Renal pelvis (tissue), 12 donors: ENCODE measurements at places on chromosomes 4 and X.

DNA sequence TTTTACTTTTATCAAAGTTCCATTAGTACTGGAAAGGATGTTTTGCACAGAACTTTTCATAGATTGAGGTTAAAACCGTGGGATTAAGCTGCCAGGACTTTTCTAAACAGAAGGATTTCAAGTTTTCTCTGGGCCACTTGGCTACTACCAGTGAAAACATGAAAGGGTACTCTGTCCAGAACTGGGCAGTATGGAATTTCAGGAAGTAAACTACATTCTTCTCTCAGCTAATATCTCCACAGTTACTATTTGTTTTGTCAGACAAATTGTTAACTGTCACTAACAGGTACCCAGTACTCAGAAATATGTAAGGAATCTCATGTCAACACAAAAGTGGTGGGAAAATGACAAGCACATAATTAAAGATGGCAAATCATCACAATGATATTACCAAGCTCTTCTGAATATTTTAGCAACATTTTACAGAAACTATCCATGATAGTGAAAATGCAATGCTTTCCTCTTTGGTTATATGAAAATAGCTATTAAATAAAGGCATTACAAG is 454.4 kb downstream of the C4orf33 start:
- no peak for DNase-seq

- no peak for DNase-seq
Measured at GRCh38 chr4:163590103-163590502, 95.6 kb downstream of the TMA16 start.

DNA sequence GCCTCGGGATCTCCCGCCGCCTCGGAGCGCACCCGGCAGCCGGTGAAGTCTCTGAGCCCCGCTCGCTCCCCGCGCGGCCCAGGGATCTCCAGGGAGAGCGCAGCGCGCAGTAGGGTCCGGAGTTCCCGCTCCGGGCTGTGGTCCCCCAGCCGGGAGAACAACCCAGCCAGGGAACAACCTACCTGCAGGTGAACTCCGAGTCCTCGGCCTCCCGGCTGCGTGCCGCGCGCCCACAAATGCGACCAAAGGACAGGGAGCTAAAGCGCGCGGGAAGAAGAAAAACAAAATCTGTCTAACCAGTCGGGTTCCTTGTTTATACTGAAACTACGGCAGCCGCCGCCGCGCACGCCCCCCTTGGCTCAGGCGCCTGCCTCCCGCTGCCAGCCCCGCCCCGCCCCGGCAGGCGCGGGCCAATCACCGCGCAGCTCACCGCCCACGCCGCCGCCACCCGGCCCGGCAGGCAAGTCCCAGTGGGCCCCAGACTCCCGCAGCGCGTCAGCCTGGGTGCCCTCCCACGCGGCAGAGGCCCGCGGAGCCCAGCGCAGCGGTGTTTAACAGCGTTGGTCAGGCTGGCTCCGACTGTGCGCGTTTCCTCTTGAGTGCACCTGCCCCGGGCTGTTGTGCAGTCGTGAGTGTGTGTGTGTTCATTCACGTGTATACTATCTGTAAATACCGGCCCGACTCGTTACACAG is at the start of gene RASGEF1B:
TSS of gene RASGEF1B (minus strand) at position 320 of the 693 bp plus-strand sequence. CDS start 12,399 bp downstream, outside the sequence.
- DNase-seq, result peak; percentile 84

GRCh38 chrX:136896121-136896914 is 15.8 kb upstream of the RBMX start:
- DNase-seq, result no peak

DNA sequence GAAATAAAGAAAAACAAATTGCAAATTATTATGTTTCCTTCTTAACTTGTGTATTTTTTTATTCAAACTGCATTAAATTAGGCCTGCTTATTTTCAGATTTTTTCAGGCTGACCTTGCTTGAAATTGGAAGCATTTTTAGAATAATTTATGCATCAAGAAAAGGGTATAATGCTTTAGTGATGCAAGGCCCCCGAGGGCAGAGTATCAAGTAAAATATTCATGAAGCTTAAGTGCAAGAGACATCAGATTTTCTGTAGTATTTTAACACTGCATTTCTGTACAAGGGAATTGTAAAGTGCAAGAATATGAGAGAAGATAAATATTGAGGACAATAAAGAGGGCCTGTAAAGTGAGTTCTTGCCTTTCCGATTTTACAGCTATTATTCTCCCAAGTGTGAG is 485.8 kb upstream of the ATOH1 start:
- DNase-seq, result no peak
